Mesothelial cell of epicardium (in vitro differentiated cells): ENCODE measurements at places on chromosomes 4 and X.

DNA sequence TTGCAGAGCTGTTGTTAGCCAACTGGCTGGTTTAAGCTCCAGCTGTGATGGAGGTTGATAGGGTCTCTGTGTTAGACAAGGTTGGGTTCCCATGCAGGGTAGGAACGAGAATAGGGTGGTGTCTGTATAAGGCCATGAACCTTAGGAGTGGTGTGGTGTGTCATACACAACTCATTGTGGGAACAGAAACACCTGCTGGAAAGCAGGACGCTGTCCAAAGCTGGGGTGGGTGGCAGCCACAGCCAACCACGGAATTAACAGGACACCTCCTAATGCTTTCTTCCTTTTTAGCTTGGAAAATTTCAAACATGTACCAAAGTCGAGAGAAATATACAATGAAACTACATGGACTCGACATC, 94.4 kb downstream of the ARHGAP10 start:
- DNase-seq = no peak

DNA sequence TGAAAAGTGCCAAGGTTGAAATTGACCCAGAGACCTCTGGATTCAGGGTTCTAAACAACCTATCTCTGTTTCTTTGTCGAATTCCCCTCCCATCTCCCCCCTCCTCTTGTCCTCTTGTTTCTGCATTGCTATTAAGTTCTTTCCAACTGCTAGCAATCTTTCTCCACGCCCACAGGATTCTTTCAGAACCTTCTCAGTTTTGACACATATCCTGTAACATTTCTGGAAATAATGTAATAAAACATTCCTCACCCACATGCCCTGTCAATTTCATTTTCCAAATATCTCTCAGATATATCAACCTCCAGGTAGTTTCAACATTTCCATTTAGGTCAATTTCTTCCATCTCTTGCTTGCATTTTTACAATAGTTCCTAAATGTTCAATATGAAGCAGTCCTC, 1105.9 kb downstream of the ARAP2 start:
- no peak for DNase-seq

- no peak for DNase-seq
Measured at GRCh38 chr4:108334031-108334430, 165.3 kb upstream of the LEF1 start.

GRCh38 chr4:140255467-140255866, 101.5 kb upstream of the MAML3 start:
- no peak for DNase-seq

DNA sequence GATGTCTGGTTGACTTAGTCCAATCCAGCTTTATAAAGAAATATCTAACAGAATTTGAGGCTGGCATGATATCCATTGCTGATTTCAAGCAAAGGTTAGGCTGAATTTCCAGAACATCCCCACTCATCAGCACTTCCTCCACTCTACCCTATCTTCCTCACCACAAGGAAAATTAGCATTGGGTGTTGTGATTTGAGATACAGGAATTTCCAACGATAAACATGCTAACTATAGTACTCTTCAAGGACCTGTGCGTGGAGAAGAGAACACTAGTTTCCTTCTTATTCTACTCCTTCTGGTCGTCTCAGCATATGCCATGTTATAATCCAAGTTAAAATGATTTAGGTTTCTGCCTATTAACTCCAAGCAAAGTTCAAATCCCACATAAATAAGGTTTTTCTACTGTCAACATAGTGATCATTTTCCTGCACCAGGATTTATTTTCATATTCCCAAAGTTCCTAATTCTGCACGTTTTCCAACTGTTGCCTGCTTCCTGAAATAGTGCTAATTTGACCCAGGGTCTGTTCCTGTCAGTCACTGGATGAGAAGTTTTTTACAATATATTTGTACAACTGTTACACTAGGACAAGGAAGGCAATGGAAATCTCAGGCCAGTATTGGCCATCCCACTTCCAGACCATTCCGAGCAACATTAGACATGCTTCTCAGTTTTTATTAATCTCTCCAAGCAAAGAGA, 177.6 kb upstream of the EDNRA start:
- no peak for DNase-seq

GRCh38 chrX:19370061-19370460, 26.3 kb downstream of the PDHA1 start:
- no peak for DNase-seq

- DNase-seq = no peak
Measured at GRCh38 chr4:151426513-151426912, 17.5 kb downstream of the FHIP1A start.

GRCh38 chr4:1792832-1793495, at the start of gene FGFR3:
Gene FGFR3, plus strand, starts transcription at chr4:1793293. Its CDS starts 642 bp downstream, at chr4:1793935.
- no peak for DNase-seq

DNA sequence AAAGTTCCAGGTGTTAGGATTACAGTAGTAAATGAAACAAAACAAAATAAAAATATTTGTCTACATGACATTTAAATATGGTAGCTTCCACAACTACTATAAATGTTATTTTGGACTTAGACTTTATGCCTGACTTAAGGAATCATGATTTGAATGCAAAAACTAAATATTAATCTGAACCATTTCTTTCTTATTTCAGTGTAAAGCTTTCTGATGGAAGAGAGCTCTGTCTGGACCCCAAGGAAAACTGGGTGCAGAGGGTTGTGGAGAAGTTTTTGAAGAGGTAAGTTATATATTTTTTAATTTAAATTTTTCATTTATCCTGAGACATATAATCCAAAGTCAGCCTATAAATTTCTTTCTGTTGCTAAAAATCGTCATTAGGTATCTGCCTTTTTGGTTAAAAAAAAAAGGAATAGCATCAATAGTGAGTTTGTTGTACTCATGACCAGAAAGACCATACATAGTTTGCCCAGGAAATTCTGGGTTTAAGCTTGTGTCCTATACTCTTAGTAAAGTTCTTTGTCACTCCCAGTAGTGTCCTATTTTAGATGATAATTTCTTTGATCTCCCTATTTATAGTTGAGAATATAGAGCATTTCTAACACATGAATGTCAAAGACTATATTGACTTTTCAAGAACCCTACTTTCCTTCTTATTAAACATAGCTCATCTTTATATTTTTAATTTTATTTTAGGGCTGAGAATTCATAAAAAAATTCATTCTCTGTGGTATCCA, 1.6 kb downstream of the CXCL8 start:
- no peak for DNase-seq

- DNase-seq = no peak
Measured at GRCh38 chr4:143360838-143361625, 24.4 kb downstream of the GAB1 start.

- DNase-seq = no peak
Measured at GRCh38 chr4:161799710-161800109, 364.1 kb downstream of the FSTL5 start.

DNA sequence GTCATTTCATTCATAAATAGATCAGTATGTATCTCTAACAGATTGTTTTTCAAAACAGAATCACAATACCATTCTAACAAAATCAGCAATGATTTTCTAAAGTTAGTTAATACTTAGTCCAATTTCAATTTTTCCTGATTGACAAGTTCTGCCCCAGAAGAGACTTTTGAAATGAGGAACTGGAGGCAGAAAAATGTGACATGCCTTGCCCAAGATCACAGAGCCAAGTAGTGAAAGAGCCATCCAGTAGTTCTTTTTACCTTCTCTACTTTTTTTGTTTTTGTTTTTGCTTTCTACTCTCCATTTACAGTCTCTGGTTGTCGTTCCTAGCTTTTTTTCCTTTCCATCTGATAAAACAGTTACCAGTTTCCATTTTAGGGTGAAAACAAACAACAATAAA, 129.3 kb upstream of the TMEM164 start:
- DNase-seq = no peak

DNA sequence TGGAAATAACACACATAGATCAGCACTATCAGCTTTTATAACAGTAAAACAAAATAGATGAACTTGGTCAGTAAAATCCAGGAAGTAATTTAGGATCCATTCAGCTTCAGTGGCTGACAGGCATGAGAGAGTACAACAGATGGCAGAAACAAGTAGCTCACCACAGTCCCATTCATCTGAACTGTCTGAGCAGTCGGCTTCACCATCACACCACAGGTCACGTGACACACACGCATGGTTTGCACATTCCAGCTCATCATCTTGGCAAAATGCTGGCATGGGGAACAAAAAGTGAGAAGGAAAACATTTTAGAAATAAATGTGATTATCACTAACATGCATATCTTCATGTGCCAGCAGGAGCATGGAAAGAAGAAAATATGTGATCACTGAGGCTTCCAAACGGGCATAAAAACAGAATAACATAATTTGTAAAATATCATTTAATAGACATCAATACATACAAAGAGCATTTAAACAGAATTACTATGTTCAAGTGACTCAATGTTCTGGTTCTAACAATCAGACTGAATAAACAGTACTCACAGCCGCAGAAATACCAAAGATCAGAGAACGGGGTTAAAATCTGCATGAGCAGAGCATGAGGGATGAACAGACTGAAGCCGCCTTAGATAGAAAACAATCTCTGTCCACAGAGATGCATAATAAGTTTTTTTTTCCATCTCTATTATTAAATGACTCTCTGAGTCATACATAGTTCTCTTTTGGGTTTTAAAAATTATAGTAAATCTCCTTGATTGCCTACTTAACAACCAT, 158.1 kb downstream of the ATP10D start:
- no peak for DNase-seq
